COLO829 (cell line): ENCODE measurements at places on chromosomes 5 and 9.

DNA sequence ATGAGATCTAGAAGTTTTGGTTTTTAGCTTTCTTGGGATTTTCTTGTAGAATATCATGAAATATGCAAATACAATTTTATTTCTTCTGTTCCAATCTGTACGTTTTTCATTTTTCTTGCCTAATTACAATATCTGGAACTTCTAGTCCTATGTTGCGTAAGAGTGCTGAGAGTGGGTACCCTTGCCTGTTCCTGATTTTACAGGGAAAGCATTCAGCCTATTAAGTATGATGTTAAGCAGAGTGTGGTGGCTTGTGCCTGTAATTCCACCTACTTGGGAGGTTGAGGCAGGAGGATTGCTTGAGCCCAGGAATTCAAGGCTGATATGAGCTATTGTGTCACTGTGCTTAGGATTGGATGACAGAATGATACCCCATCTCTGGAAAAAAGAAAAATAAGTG is 210.2 kb upstream of the ITGA1 start:
- no peak for DNase-seq

GRCh38 chr5:134994560-134995156 is 27.0 kb downstream of the CATSPER3 start:
- no peak for DNase-seq

- DNase-seq = no peak
Observed at GRCh38 chr5:181260720-181261319, at the start of gene TRIM52. TSS of gene TRIM52 (minus strand) at chr5:181261143. CDS start at chr5:181260813, 330 bp downstream.

DNA sequence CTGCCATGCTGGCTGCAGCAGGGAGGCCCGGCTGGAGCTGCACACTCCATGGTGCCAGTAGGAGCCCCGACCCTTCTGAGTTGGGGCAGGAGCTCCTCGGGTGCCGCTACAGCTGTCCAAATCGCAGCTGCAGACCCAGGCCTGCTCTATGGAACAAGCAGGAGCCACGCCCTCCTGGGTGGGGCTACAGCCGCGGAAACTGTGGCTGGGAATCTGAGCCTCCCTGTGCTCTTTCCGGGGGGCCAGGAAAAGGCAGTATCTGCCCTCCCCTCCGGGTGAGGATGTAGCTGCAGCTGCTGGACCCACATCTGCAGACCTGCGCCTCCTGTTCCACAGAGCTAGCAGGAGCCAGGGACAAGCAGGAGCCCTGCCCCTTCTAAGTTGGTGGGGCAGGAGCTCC is 278.9 kb upstream of the ACTBL2 start:
- DNase-seq = no peak

DNA sequence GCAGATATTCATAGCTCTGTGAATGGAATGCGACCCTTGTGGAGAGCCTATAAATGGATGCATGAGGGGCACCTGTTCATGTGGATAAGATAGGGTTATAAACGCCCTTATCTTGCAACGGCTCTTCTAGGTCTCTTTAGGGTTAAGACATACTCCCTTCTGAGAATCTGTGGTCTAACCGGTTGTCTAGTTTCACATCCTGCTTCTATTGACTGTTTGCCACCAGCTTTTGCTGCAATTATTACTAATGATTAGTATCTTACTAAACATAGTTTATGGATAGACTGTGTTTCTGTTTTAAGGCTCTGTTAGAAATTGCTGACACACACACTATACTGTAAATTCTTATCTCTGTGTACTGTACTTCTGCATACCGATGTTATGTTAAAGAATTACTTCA is 198.9 kb upstream of the CYLC2 start:
- no peak for DNase-seq
